NCI-H774 (cell line): ENCODE measurements at places on chromosomes 7 and 10.

DNA sequence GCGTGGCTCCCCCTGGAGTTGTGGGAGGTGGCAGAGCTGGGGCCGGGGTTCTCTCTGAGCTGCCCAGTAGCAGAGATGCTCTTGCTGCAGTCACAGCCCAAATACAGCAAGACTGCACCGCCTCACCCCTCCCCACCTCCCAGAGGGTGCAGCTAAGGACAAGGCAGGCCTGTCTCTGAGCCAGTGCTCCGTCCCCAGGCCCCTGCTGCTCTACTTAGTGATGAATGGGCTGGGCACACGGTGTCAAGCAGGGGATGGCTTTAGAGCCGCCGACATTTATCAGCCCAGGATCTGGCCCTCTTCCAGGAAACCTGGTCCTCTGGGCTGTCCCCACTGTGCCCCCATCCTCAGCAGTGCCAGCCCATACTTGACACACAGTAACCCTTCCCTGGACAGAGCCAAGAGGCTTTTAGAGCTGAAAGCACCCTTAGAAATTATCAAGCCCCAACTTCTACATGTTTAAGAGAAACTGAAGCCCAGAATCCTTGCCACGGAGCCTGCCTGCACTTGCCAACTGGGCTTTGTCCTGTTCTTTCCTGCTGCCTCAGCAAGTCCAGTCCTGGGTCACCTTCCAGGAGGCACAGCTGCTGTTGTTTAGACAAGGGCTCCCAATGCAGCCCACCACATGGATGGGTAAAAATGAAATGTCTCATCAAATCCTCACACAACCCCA lies 137.1 kb upstream of the UNC5B start:
- DNase-seq: no peak

GRCh38 chr10:115856580-115856979 lies 416.4 kb downstream of the GFRA1 start:
- DNase-seq: no peak

DNA sequence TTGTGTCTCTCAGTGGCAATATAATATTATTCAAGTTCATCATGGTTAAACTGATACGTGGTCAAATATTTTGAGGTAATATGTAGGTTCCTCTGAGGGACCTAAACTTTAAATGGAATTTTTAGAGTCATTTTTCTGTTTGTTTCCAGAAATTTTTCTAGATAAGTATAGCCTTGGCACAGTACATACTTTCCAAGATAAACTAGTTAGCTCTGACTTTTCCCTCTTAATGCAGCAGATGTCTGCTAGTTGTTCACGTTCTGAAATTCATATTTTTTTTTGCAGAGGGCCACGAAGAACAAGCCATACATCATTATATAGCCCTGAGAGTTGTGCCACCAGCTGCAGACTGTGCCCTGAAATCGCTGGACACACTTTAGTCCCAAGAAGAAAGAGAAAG lies 61.6 kb downstream of the A1CF start:
- DNase-seq: no peak

- DNase-seq: no peak
Measured at GRCh38 chr7:48734695-48735406, 189.5 kb upstream of the CDC14C start.

DNA sequence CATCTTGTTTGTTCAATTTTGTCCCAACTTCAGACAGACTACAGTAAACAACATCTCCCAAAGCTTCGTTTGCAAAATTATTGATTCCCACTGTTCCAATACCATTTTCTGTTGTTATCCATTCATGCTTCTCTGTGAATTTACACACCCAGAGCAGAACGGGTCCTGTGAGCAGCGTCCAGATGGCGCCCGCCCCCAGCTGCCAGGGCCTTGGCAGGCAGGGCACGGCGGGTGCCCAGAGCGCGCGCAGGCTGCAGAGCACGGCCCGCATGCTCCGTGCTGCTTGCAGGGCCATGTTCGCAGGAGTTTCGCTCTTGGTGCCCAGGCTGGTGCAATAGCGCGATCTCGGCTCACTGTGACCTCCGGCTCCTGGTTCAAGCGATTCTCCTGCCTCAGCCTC lies 32.5 kb upstream of the SEPTIN7 start:
- no peak for DNase-seq

DNA sequence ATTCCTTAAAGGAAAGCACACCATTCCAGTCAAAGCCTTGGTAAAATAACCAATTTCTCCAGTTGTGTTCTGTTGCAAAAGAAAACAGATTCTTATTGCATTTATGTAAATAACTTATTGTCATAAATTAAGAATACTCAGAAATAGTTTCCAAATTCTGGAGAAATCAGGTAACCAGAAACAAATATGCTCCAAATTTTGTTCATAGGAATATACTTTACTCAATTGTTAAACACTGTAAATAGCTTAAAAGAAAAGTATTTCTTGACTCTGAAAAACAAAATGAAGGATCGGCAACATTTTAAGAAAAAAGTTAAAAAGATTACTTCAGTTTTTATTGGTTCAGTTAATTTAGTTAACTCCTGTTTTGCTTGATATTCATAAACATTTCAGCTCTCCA lies 67.1 kb upstream of the PIK3CG start:
- DNase-seq: no peak

GRCh38 chr10:17286562-17287550 lies 58.8 kb downstream of the VIM start:
- no peak for DNase-seq

DNA sequence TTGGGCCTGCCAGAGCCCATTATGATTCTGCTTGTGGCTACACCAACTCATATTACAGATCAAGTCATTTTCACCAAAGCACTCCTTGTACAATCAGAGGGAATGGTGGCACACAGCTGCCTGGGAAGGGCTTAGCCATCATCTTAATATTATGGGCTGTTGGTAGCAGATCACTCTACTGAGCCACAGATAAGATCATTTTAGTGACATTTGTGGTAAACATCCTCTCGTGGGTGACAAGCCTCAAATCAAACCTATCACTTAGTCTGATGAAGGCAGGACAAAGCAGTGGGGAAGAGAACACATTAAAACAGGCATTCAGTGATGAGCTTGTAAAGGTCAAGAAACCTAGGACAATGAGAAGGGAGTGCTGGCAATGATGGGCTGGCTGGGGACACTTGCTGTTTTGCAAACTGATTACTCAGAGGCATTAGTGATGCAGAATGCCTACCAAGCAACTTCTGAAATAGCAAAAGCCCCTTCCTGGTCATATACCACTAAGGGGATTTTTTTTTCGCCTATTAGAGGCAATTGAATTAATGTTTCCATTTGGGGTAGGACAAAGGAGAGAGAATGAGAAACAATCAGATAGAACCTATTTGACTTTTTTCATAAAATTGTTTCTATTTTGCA lies 137.5 kb upstream of the WDR11 start:
- no peak for DNase-seq

- no peak for DNase-seq
Measured at GRCh38 chr10:4981722-4982471, 18.7 kb downstream of the AKR1C1 start.

DNA sequence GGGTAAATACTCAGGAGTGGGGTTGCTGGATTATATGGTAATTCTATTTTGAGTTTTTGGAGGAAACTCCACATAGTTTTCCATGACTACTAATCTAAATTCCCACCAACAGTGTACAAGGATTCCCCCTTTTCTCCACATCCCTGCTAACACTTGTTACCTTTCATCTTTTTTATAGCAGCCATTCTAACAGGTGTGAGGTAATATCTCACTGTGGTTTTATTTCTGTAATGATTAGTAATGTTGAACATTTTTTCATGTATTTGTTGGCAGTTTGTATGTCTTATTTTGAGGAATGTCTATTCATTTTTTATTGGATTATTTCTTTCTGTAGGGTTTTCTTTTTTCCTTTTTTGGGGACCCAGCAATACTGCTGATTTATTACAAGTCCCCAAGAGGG lies 14.9 kb downstream of the TAF3 start:
- no peak for DNase-seq
